ENCODE measurements at places on chromosomes 12 and 14.

DNA sequence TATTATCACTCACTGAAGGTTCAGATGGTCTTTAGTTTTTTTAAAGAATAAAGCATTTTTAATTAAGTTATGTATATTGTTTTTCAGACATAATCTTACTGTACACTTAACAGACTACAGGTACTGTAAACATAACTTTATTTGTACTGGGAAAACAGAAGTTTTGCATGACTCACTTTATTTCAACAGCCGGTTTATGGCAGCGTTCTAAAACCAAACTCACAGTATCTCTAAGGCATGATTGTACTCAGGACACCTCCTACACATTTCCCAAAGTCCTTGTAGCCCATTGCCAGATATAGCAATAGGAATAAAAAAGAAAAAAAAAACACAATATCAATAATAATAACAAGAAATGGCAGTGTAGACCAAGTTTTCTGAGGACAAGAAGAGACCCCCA lies 1341.4 kb downstream of the FSCB start:
- DNase-seq = no peak

- peak; percentile 27 for DNase-seq
Measured at GRCh38 chr12:94710933-94711332, 60.6 kb upstream of the TMCC3 start.

- peak; percentile 5 for DNase-seq
Measured at GRCh38 chr14:91142214-91142668, 28.4 kb downstream of the DGLUCY start.

GRCh38 chr12:12614342-12614741 lies 2.7 kb downstream of the CREBL2 start:
- no peak for DNase-seq

DNA sequence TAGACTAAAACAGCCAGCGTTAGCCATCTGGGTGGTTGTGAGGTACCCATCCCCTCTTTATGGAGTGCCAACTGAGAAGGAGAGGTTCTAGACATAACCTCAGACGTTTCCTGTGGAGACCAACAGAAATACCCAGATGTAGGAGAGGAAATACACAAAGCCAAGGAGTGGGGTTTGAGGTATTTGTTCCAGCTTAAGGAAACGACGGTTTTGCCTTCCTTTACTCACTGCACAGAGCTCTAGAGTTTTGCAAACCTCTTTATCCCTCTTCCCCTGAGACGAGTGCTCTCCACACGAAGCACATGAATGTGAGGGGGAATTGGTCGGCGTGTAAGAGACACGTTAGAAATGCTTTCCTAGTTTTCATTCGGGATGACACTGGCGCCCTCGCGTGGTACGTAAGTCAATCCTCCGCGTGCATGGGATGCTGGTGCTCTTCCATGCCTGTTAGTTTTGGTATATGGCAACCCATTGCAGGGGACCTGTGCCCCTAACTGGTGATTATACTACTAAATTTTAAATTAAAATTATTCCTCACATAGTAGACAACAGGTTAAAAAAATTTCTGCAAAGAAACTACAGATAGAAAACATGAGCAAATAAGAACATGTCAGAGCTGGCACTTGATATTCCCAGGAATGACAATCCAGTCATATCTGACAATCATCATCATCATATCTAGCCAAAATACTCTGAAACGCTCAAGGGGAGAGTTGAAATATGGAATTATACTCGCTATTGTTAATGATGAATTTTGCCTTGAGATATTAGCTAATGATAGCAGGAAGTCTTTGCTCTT lies 121.7 kb downstream of the PPM1H start:
- peak; percentile 51 for DNase-seq

- no peak for DNase-seq
Measured at GRCh38 chr12:126784328-126784921, 1482.5 kb upstream of the TMEM132C start.

DNA sequence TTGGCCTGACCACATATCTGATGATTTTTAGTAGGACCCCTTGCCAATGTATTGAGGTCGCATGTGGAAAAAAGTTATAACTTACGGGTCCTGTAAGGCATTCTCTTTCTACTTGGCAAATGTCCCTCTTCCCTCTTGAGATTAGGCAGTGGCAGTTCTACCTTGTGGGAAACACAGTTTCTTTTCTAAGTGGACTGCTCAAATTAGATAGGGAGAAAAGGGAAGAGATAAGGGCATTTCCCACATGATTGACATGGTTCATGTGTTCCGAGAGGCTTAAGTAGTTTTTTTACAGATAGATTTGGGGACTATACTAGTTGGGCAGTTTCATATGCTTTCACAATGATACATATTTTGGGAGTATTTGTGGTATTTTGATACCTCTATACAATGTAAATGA lies 154.7 kb downstream of the FBXL14 start:
- DNase-seq = no peak

DNA sequence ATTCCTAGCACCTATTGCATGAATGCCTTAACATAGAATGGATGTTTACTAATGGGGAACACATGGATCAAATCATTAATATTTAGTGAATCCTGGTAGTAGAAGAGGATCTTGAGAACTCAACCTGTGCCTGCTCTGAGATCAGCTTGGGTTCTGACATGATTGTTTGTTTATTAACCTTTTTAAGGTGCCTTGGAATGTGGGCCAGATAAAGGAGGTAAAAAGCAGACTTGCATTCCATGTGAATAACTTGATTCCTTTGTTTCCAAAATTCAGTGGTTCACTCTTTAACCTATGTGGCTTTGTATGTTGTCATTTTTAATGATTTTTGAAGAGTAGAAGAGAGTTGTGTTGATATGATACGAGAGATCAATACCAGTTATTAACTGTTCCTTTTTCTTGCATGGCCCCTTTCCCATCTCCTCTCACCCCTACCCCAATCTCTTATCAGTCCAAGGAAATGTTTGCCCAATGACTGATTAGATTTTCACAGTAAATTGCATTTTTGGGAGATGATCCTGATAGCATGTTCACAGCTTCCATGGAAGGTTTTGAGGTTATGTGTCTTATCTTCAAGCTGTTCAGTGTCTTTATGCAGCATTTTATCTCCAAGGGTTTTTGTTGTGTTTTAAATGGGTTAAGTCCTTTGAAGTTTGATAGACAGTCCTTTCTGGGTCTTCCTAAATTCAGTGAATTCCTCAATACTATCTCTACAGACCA lies 193.7 kb upstream of the FRMD6 start:
- no peak for DNase-seq

GRCh38 chr12:33116284-33116683 lies 219.7 kb upstream of the PKP2 start:
- no peak for DNase-seq

DNA sequence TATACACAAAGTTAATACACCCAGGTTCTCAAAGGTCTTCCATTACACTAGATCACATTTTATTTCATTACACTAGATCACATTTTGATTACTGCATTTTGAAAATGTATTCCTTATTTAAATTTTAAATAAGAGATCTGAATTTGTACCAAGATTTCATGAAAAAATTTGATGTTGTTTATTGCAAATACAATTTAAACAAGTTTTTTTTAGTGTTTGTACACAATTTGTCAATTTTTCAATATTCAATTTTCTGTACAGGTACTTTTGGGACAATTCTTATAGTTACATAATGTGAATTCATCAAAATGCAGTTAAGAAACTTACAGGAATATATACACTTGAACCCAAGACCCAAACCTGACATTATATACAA lies 14.3 kb downstream of the SLC38A2 start:
- DNase-seq = no peak

GRCh38 chr12:3631272-3631637 lies 121.7 kb downstream of the CRACR2A start:
- DNase-seq = no peak

DNA sequence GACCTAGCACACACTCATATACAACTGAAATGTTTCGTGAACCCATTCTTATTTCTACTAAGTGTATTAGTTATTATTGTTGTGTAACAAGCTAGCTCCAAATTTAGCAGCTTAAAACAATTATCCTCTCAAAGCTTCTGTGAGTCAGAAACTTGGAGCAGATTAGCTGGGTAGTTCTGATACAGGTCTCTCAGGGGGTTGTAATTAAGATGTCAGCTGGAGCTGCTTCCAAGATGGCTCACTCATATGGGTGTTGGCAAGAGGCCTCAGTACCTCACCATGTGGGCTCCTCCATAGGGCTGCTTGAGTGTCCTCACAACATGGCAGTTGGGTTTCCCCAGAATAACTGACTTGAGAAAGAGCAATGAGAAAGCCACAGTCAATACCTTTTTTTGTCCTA lies 9.8 kb downstream of the GPR135 start:
- no peak for DNase-seq

- DNase-seq = peak; percentile 91
Measured at GRCh38 chr14:89701211-89702043, 253.1 kb downstream of the EFCAB11 start.

DNA sequence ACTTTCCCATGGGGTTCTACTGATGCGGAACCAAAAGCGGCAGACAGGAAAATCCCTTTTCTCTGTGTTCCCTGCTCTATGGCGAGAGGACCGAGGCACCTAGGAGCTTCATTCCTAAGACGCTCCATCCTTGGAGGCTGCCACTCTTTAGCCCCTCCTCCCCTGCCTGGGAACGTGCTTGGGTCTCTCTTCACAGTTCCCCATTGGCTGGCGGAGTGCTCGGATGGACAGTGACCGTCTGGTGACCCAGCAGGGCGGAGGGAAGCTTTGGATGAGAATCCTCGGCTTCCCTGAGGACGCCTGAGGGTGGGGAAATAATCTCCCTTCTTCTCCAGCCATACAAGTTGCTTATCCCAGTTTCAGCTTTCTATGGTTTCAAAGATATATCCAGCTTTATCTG lies 37.3 kb downstream of the KCNA5 start:
- no peak for DNase-seq

- no peak for DNase-seq
Measured at GRCh38 chr14:99937475-99938244, 127.6 kb upstream of the EVL start.

DNA sequence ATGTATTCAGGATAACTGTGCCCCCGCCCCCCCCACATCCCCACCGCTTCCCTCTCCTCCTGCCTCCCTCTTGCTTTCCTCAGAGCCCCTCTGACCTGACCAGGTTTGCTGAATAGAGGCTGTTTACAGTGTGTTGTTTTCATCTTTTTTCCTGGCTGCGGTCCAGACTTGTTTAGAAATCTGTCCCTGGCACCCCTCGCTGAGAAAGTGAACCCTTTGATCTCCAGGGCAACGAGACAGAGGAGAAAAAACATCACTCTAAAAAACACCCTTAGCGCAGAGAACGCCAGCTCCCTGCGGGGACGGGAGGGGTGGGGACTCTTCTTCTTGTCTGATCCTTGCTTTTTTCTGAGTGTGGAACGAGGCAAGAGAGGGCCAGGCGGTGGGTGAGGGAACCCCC lies 22.5 kb downstream of the SDS start:
- no peak for DNase-seq

- DNase-seq = no peak
Measured at GRCh38 chr12:27549236-27549800, 25.3 kb downstream of the PPFIBP1 start.

DNA sequence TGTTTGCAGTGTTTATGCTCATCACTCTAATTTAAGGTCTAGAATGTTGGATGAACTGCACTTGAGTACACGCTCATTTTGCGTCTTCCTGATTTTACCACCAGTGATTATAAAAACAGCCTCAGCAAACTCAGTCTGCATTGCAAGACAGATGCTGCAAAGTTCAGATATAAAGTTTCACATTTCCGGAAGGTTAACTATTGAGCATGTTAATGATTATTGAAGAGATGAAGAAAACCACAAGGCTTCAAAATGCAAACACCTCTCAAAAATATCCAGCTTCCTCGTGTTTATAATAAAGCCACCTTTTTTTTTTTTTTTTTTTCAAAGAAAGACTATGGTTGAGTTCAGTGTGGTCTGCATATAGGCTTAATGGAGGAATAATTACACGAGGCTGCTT lies 92.1 kb upstream of the BMP4 start:
- DNase-seq = no peak

DNA sequence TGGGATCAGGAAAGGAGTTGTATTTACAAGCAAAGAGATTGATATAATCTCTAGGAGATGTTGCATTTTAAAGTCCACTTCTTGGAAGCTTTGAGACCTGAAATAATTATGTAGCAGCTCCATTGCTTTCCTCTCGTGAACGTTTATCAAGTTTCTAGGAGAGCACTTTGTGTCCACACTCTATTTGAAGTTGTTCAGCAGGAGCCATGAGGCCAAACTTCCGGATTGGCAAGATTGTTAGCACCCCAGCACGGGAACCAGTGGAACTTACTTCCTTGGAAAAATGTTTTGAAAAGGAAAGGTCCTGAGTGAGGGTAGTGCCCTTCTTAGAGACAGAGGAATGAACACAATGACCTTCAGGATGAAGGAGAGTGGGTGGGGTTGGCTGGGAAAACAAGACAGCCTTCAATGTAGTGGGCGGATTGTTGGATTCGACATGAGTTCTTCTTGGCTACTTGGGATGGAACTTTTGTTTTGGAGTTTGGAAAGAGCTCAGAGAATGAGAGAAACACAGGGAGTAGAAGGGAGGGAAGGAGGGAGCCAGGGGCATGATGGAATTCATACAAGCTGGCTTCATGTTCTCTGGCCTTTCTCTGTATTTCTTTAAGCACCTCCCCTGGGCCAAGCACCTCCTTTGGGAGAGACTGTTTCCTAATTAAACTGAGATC lies 23.8 kb upstream of the CISTR start:
- DNase-seq = no peak
